ENCODE measurements at places on chromosomes 12 and 14. TPM values are rescaled to one million over a fixed set of nuclear protein-coding genes. Genes with fewer than 3 reads are reported as not detected.
A peak's percentile ranks its signal among the peaks of the same experiment; 100 is the strongest.

GRCh38 chr14:32629236-32629635 is 300.1 kb downstream of the AKAP6 start:
- no peak for DNase-seq

GRCh38 chr12:53051058-53051880 is 1.4 kb downstream of the TNS2 start:
- peak; percentile 91 for DNase-seq

- DNase-seq: no peak
These were observed 185.4 kb downstream of the ALG10B start for GRCh38 chr12:38501991-38502390.

- DNase-seq: no peak
These were observed 134.2 kb downstream of the SYNE2 start for GRCh38 chr14:63986789-63987533.

DNA sequence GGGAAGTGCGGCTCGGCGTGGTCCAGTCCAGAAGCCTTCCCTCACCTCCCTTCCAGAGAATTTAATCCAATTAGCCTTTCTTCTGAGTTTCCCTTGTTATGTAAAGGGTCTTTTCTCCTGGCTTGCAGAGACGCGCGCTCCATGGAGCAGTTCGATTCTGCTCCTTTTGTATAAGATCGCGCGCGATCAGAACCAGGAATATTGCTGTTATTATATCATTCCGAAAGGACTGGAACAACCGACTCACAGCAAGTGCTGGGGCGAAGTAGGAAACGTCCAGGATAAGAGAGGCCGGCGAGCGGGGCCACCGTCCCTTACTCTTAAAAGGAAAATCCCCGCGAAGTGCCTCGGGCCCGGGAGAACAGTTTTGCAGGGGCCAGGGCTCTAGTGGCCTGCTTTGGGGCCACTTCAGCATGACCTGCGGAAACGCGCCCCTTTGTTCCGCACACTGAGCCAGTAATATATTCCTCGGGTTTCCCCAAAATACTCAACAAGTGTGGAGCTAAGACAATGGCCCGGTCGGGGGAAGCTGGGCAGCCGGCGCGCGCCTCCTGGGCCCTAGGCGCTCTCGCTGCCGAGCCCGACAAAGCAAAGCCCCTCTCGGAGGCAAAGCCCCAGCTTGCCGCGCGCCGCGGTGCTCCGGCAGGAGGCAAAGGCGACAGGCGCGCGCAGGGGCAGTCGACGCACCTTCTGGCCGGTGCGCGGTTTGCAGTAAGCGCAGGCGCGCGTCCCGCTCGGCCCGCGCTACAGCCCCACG is 2.9 kb downstream of the RFX4 start:
- DNase-seq: no peak

GRCh38 chr12:1934831-1935230 is 16.4 kb upstream of the CACNA2D4 start:
- no peak for DNase-seq

DNA sequence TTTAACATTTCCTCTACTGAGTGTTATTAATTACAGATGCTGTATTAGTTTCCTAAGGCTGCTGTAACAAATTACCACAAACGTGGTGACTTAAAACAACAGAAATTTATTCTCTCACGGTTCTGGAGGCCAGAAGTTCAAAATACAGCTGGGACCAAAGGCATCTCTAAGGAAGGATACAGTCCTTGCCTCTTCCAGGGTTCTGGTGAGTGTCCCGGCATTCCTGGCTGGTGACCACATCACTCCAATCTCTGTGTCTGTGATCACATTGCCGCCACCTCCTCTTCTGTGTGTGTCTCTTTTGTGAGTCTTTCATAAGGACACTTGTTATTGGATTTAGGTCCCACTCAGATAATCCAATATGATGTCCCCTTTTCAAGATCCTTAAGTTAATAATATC is 85.1 kb upstream of the CCDC198 start:
- no peak for DNase-seq

DNA sequence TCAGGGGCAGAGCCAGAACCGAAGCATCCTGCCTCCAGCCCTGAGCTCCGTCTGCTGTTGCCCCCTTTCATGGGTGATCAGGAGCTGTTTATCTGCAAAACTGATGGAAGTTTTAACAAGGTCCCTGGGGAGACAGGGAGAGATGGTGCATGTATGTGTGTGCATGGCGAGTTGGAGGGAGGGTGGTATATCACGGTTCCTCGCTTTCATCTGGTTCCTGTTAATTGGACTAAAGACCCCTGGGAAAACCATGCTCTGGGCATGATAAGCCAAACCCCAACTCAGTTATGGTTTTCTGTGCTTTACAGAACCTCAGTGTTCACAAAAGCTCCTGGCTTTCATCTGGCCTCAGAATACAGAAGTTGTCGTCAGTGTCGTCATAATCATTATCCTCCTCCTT is 133.6 kb downstream of the KSR2 start:
- DNase-seq: no peak

DNA sequence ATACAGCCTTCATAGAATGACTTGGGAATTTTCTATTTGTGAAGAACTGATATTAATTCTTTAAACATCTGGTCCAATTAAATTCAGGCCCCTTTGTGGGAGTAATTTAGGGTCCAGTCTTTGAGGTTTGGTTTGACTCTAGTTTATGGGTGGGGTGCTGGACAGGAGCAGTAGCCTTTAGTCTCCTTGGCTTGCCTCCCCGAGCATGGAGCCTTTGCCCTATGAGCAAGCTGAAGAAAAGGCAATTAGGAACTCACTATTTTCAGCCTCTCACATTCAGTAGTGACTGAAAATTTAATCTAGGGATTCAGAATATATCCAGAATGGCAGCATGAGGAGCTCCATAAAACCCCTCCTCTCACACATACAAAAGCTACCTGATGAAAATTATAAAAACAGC is 161.1 kb downstream of the TRHDE start:
- DNase-seq: no peak

DNA sequence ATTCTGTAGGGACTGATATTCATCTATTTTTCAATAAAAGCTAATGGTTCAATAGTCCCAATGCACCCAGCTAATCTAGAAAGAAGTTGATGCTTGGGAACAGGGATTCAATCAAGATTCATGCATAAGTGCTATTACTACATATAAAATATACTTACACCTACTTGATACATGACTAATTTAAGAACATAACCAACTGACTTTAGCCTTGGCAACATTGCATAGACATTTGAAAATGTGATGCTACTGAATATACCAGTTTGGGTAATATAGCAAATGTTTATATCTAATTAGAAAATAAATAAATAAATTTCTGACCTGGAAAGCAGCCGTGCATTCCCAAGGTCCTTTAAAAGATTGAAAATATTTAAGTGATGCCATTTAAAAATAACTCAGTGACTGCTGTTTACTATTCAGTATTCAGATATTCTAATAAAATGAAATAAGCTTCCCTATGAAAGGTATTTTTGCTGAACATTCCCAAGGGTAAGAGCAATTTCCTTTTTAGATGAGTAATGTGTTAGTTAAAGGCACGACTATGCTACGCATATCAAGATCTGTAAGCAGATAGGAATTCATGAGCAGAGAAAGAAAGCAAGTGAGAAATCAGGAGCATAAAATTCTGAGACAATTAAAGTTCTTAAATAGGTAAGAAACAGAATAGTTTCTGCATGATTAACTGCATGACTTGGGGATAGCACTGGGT is 160.6 kb upstream of the SYT1 start:
- DNase-seq: no peak

DNA sequence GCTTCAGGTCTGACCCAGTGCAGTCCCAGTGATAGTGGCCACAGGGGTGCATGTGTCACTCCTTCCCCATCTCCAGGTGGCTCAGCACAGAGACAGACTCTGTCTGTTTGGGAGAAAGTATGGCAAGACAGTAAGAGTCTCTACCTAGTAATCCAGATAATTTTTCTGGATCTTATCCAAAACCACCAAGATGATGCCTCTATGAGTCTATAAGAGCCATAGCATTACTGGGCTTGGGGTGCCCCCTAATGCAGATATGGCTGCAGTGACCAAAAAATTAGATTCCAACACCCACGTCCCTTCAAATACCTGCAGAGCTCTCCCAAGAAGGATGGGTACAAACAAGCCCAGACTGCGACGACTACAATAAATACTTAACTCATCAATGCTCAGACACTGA is 123.8 kb downstream of the GRIP1 start:
- no peak for DNase-seq

DNA sequence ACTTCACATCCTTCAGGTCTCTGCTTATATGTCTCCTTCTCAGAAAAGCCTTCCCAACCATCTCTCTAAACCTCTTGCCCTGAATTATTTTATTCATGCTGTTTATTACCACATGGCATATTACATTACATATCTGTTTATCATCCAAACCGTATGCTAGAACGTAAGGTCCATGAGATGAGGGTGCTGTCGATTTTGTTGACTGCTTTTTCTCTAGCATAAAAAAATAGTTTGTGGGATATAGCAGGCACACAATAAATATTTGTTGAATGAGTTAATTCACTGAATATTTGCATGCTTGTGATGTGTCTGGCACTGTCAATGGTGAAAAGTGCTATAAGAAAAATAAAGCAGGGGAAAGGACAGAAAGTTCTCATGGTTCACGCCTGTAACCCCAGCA is 22.9 kb downstream of the SAMD4A start:
- DNase-seq: no peak

GRCh38 chr12:132651444-132652100 is 33.0 kb downstream of the P2RX2 start:
- DNase-seq: no peak

GRCh38 chr12:83168751-83169150 is 482.0 kb downstream of the TMTC2 start:
- DNase-seq: no peak

- DNase-seq: no peak
These were observed 10.8 kb downstream of the HIP1R start for GRCh38 chr12:122845865-122846621.

DNA sequence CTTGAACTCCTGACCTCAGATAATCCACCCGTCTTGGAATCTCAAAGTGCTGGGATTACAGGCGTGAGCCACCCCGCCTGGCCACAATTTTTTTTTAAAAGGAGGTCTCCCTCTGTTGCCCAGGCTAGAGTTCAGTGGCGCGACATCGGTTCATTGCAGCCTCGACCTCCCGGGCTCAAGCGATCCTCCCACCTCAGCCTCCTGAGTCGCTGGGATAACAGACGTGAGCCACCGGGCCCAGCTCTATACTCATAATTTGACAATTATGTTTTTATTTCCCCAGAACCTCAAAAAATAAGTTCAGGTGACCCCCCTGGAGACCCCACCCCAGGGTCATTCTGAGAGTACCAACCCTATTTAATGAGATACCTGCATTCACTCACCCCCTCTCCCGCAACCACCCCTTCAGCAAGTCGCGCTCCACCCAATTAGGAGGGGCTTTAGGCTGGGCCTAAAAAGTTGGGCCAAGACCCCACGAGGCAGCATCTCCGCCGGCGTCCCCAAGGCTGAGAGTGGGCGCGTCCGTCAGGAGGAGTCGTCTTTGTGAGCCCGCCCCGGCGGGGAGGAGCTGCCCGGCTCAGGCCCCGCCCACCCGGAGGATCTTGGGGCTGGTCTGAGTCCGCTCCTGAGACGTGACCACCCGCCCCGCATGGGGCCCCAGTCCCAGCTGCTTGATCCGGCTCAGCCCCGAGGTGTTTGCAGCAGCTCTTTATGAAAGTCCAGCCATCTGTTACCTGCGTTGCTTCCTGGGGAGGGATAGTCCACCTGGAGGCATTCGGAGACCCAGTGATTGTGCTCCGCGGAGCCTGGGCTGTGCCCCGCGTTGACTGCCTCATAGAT is at the start of gene ANKRD33:
TSS of gene ANKRD33 (plus strand) at position 628 of the 840 bp plus-strand sequence. CDS start at position 712, 84 bp downstream.
- DNase-seq: peak; percentile 72

DNA sequence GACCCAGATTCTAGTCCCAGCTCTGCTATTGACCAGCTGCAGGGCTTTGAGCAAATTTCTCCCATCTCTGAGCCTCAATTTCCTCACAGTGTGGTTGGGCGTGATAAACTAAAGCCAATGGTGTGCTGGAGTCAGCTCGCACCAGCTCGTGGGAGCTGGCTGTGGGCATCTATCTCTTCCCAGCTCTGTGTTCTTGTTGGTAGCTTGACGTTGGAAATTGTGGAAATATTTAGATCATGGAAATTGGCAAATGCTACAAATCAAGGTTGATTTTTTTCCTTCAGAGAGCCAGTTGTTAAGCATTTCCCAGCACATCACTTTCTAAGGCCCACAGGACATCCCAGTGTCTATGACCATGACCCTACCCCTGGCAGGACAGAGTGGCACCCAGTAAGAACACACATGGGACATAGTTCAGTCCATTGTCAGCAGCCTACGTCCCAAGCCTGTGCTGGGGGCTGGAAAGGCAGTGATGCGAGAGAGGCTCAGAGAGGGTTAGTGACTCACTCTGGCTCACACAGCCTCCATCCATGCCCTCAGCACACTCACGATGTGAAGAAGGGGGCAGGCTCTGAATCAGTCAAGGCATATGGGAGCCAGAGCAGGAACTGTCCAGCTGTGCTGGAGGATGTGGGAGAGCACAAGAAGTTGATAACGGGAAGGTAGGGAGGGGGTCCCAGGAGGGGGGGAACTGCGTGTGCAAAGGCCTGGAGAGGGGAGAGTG is 77.6 kb downstream of the LGMN start:
- DNase-seq: peak; percentile 45

GRCh38 chr14:49960453-49960852 is 67.6 kb downstream of the ARF6 start:
- DNase-seq: no peak

DNA sequence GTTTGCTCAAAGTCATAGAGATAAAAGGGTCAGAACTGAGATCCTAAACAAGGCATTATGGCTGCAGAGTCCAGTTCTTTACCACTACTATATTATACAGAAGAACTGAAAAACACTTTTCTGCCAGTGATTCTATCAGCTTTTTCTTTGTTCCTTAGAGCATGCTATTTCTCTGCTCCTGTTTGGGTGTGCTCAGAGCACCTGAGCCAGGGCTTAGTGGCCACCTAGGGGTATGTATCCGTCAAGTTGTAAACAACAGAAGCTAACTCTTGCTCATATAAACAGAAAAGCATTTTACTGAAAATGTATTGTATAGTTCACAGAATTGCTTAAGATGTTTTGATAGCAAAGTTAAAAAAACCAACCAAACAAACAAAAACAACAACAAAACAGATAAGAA is 470.8 kb downstream of the SLC16A7 start:
- DNase-seq: no peak

DNA sequence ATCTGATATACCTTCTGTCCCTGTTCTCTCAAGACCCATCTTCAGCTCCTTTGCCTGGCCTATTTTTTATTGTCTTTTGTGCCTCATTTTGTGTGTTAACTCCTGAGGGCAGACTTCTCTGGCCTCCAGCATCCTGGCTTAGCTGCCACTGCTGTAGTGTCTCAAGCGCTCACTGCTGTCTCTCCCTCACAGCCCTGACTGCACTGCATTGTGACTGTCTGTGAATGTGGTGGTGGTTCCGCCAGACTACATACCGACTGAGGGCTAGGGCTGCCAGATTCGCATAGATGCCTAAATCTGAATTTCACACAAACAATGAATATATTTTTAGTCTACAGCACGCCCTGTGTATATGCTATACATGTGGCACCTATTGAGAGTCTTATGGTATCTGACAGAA is 1088.9 kb upstream of the TMEM132C start:
- no peak for DNase-seq

GRCh38 chr14:103250874-103251273 is 83.2 kb upstream of the EIF5 start:
- no peak for DNase-seq

GRCh38 chr14:88195676-88196075 is 127.4 kb downstream of the KCNK10 start:
- DNase-seq: no peak

Gene SLC4A8
- 1.4 TPM for total RNA-seq

Gene NKX2-1
- not detected for total RNA-seq

Gene OR10G2
- total RNA-seq: not detected

Gene IFNG-AS1
- not detected for total RNA-seq

Gene GALNT6
- 8.0 TPM for total RNA-seq

Gene KLRC2
- not detected for total RNA-seq

Gene MMAB
- total RNA-seq: 17.9 TPM

Gene TAS2R7
- total RNA-seq: not detected

Gene RFX4
- not detected for total RNA-seq

Gene ATF1
- total RNA-seq: 25.9 TPM

Gene PLEK2
- total RNA-seq: 1.2 TPM
